Fibroblast of skin of right biceps (primary cell): ENCODE measurements at places on chromosomes 5 and 9.
A peak's percentile ranks its signal among the peaks of the same experiment; 100 is the strongest.

DNA sequence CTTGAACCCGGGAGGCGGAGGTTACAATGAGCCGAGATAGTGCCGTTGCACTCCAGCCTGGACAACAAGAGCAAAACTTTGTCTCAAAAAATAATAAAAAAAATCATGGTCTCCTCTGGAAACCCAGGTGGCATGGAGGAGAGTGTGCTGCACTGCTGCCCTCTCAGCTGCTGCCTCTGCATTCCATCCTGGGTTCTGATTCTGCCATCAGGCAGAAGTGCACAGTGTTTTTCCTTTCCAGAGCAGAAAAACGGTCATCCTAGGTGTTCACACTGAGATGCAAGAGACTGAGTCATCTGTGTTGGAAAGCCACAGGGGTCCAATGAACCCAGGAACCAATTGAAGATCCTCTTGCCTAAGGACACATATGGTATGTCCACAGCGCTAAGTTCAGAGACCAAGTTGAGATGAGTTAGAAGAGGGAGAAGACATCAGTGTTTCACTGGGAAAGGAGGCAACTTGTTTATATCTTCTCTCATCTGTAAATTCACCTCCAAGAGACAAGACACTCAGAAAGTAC, 88.8 kb upstream of the DMRT1 start:
- peak; percentile 28 for DNase-seq

GRCh38 chr5:53560028-53560427, 411 bp upstream of the NDUFS4 start:
- DNase-seq, result no peak

DNA sequence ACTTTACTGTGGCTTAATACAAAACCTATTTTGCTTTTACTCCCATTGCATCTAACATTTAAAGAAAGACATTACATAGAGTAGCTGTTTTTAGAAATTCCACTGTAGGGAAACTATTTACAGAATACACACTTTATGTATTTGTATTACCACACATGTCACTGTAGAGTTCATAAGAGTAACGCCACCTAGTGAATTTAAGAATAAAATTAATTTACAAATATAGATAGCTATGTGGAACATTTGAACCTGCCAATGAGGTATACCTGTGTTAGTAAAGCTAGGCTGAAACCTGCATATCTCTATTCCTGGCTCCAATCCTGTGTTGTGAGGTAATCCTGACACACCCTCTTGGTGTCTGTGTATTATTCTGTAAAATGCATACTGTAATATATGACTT, 234.4 kb downstream of the MAST4 start:
- DNase-seq, result no peak

DNA sequence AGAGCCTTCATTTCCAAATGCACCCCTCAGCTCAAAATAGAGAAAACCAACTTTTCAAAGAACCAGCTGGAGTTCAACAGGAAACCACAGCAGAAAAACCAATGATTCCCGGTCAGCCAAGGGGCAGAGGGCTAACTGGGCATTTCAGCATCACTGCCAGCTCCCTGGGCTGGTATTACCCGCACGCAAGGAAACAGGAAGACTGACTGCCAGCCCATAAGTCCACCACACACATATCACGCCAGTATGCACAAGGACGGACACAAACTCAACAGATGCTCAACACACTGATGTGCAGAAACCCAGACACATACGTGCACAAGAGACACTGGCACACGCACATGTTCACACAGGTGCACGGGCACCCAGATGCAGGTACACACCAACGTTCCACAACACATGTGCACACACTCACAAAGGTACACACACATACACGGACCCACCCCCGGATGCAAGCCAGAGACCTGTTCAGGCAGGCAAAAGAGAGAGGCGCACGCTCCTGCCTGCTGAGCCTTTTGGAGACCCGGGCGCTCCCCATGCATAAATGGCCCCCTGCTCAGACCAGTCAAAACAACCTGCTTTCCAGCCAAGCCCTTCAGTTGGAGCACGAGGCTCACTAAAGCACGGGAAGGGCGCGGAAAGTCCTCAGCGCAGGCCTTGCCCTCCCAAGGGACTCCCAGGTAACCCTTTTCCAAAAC, 2.1 kb downstream of the ADAMTS2 start:
- DNase-seq, result no peak

DNA sequence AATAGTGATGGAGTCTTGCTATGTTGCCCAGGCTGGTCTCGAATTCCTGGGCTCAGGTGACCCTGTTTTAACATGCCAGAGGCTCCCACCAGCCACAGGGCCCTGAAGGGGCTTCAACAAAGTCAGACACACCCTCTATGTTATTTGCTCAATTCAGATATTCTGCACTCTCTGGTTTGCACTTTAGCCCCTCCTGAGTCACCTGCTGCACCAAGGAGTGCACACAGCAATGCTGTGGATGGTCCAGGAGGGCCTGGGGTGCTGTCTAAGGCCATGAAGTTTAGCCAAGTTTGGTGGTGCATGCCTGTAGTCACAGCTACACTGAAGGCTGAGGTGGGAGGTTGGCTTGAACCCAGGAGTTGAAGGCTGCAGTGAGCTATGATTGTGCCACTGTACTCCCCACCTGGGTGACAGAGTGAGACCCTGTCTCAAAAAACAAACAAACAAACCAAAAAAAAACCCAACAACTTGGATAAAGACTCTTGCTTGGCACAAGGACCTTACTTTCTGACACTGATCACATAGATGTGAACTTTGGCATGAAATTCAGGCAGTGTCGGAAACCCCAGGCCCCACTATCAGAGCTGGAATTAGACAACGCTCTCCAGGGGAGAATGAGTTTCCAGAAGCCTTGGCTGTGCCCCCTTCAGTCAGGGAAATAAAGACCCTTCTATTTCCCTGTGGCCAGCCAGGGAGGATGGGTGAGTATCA, 39.7 kb upstream of the CDKN2AIPNL start:
- no peak for DNase-seq

DNA sequence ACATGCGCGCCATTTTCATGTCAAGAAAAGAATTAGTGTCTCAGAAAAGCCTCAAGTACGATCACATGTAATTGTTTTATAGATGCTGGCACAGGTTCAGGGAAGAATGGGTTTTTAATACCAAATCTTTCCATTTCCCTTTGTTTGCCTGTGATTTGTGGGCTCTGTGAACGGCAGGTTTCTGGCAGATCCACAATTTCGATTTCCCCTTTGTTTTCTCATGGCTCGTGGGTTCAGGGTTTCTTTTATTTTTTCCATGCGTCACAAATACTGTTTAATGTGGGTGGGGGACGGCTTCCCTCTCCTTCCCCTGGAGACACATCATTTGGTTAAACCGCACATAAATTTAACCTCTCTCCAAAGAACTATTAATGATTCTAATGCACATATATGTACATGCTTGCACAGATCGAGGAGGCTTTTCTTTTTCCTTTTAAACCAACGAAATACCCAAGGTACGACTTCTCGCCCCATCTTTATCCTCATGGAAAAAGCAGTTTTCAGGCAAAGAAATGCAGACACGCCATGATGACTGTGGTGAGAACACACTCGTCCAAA, 195.9 kb downstream of the SLIT3 start:
- peak; percentile 67 for DNase-seq

DNA sequence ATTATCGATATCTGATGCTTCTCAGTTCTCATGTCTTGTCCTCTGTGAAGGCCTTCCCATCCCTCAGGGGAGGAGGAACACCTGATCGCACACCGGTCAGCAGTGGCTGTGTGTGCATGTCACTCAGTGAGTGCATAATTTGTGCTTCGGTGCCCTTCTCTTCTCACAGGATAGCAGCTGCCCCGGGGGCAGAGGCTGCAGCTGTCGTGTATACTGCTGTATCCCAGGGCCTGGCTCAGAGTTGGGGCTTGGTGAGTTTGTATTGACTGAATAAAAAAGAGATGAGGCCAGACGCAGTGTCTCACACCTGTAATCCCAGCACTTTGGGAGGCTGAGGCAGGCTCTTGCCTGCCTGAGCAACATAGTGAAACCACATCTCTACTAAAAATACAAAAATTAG, 49.7 kb upstream of the NCS1 start:
- no peak for DNase-seq

DNA sequence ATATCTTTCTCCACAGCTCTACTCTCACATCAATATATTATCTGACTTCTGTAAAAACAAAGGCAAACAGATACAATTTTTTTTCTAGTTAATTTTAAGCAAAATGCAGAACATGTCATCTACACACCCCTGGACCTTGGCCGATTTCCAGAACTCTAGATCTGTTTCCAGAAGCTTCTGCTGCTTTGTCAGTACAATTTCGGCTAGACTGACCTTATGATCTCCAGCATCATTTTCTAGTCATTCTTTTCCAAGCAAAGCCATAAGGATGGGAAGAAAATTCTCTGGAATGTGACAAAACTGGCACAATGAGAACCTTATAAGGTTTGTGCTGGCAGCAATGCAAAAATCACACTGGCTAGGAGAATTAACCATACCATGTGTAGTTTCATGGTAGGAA, 132.8 kb upstream of the MPDZ start:
- peak; percentile 28 for DNase-seq

DNA sequence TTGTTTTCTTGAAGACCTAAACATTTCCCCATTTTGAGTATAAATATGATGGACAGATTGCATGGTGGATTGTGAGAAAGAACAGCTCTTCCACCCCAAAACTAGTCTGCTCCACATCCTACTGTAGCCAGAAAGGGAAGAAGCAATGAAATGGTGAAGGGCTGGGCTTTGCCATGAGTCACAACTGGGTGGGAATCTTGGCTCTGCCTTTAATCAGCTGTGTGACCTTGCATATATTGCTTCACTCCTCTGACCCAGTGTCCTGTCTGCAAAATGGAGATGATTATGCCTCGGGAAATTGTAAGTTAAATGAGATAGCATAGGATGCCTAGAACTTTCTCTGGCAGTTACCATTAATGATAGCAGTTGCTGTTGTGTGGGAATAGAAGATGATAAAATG, 101.9 kb downstream of the PDE8B start:
- peak; percentile 30 for DNase-seq

- peak; percentile 1 for DNase-seq
Observed at GRCh38 chr5:83011985-83012384, 65.2 kb downstream of the TMEM167A start.

GRCh38 chr5:177526191-177526590, 9.4 kb upstream of the DDX41 start:
- DNase-seq, result no peak

GRCh38 chr9:114852050-114852594, 46.3 kb upstream of the TNFSF15 start:
- peak; percentile 90 for DNase-seq

DNA sequence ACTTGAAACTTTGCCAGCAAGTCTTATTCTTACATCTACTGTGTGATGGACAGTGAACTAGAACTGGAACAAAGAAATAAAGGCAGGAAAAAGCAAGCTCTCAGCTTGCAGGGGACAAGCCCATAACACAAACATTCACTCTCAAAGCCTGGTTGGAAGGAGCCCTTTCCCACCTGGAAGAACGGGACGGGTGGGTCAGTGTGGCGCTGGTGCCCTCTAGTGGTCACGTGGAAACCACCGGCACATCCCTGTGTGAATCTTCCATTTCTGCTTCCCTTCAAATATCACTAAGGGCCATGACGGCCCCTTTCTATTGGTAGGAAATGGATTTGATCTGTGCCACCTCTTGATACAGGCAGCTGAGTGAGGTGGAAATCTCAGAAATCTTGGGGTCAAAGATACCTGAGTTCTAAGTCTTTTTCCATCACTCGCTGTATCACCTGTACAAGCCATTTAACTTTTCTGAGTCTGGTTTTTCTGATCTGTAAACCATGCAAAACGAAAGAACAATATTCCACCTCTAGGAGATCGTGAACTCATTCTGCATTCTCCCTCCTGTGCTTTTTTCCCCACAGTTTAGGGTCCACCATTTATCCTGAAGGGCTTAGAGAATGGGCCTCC, 211.6 kb downstream of the MSX2 start:
- DNase-seq, result peak; percentile 44

- DNase-seq, result peak; percentile 98
Observed at GRCh38 chr9:111959468-111960359, 63.1 kb downstream of the UGCG start.

DNA sequence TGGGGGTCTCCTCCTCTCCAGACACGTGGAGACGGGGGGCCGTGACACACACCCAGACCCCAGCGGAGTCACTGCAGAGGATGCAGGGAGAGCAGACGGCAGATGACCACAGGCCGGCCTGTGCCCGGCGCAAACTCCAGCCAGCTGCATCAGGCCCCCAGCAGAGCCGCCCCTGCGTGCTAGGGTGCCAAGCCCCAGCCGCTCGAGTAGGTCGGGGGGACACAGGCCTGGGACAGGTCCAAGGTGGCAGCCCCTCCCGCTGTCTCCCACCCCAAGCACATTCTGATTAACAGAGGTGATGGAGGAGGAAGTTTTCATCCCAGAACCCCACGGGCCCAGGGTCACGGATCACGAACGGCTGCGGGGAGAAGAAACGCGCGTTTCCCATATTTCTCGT, 14.4 kb downstream of the NACC2 start:
- DNase-seq, result no peak

- DNase-seq, result no peak
Observed at GRCh38 chr5:14200312-14200990, 57.3 kb downstream of the TRIO start.

DNA sequence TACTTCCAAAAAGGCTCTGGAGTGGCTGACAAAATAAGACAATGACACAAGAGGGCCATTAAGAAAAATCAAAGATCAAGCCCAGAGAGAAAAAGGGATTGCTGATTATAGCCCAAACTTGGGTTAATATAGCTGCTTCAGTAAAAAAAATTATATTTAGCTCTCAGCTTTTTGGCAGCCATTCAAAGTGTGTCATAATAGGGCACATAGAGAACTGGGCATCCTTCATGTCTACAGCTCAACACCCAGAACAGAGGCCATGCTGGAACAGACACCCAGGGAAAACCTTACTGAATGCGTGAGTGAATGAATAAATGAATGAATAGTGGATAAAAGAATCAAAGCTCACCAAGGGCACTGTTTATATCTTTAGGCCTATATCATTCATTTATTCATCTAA, 110.1 kb downstream of the SLIT3 start:
- peak; percentile 35 for DNase-seq

DNA sequence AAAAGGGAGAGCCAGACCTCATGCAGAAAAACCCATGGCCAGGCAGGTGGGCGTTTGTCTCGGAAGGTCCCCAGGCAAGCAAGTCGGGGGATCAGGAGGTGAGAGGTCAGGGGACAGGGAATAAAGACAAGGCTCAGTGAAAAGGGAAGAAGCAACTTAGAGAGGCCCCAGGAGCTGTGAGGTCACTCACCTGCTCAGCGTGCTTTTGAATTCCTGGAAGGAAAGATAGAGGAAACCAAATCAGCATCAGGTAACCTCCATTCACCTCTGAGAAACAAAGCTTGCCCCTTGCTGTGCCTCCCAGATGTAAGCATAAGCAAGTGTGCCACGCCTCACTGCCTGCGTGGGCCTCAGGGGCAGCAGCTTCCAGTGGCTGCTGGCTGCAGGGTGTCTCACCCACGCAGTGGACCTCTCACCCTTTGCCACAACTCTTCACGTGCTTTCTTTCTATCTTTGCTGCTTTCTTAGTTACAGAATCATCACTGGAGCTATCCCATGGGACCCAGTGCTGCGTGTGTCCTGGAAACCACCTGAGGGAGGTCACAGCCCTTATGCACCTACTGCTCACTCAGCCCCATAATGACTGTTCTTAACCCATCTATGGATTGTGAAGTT, 6.0 kb downstream of the TRIM7 start:
- no peak for DNase-seq

GRCh38 chr9:70043689-70044489, at the start of gene MAMDC2:
TSS of gene MAMDC2 (plus strand) at chr9:70043848. CDS start at chr9:70044198, 350 bp downstream.
- DNase-seq, result peak; percentile 26

GRCh38 chr9:135490980-135491464, 9.5 kb upstream of the MRPS2 start:
- no peak for DNase-seq
